SK-MEL-5 (cell line): ENCODE measurements at places on chromosomes 2 and 18. TPM values are rescaled to one million over a fixed set of nuclear protein-coding genes. Genes with fewer than 3 reads are reported as not detected.

OSR1 gene
- not detected in 2 replicates for total RNA-seq

DNA sequence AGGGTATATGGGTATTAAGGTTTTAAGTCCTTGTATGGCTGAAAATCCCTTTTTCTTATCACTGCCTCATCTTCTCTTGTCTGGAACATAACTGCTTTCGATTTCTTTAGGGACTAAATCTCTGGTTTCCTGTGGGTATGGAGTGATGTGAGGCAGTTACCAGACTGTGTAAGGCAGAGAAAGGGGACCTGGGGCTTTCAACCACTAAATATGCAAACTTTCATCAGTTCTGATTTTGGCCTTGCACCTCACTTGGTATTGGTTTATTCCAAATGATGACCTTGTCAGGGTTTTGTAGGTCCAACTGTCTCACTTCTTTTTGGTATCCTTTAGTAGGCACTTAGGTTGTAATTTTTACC lies 9.3 kb downstream of the MAP4K4 start:
- no peak for DNase-seq

GRCh38 chr2:231614559-231615057 lies 21.9 kb downstream of the TEX44 start:
- DNase-seq = no peak

GRCh38 chr2:174327841-174328113 lies 7.0 kb upstream of the SP9 start:
- DNase-seq = no peak

GRCh38 chr2:225761396-225761795 lies 361.9 kb downstream of the NYAP2 start:
- DNase-seq = no peak

DNA sequence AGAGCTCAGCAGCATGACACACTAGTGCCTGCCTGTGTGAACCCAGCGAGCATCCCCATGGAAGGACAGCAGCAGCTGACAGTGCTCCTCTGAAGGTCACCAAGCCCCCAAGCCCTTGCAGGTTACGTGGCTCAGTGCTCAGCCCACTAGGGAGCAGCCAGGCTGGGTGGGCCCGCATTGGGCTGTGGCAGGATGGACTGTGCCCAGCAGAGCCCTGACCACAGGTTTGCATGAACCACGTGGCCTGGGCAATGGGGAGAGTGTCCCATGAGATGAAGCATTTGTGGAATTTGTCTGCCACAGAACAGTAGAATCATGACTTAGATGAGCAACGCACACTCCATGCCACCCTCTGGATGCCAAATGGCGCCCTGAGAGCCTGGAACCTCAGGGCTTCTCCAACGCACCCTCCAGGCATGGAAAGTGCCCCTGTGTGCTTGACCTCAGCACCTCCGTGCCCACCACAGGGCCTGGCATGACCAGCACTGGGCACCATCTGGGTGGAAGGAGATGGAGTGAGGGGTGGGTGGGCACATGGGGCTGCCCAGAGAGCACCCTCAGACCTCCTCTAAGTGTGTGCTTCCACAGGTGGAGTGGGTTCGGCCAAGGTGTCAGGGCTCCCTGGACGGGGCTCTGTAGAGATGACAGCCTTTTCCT lies 216.1 kb upstream of the RAB6C start:
- DNase-seq = no peak
